ENCODE measurements at places on chromosomes 6 and 20.
A peak's percentile ranks its signal among the peaks of the same experiment; 100 is the strongest.

- no peak for DNase-seq
Measured at GRCh38 chr20:36135821-36136220, 18.7 kb upstream of the EPB41L1 start.

DNA sequence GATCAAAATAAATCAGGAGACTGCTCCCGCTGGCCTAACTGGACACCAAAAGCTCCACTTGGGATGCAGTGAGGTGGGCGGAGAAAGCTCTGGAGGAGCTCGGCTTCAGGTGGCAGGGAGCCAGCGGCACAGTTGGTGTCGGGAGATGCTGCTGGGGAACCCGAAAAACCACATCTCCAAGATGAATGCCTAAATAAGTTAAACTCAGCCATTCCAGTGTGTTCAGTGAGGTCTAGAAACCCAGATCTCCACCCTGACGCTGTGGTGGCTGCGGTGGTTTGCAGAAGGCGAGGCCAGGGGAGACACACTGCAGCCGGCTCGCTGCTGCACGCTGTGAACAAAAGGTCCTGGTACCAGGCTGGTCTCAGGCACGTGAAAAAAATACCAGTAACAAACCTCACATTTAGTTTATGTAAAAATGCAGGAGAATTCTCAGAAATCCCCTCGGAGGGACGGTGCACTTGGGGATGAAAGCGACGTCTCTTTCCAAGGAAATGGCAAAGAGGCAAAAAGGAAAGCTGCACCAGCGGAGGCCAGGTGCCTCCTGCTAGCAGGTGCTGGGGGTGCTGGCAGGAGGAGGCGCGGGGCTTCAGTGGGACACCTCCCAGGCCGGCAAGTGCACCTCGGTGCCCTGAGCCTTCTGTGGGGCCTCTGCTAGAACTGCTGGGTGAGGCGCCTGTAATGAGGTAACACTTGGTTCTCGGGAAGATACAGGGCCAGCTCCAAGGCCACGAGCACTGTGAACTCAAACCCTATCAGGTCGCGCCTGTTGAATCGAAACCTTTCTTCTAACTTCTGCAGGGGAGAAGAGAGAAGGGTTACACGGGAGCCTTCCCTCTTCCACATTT is 3.6 kb downstream of the RPS21 start:
- DNase-seq = no peak

- DNase-seq = no peak
Measured at GRCh38 chr6:82025271-82025670, 222.3 kb downstream of the IBTK start.

- no peak for DNase-seq
Measured at GRCh38 chr6:136123468-136123867, 126.6 kb downstream of the MTFR2 start.

GRCh38 chr6:68196645-68197044 is 438.4 kb upstream of the ADGRB3 start:
- DNase-seq = no peak

GRCh38 chr6:159916752-159917151 is 26.0 kb downstream of the MAS1 start:
- no peak for DNase-seq

DNA sequence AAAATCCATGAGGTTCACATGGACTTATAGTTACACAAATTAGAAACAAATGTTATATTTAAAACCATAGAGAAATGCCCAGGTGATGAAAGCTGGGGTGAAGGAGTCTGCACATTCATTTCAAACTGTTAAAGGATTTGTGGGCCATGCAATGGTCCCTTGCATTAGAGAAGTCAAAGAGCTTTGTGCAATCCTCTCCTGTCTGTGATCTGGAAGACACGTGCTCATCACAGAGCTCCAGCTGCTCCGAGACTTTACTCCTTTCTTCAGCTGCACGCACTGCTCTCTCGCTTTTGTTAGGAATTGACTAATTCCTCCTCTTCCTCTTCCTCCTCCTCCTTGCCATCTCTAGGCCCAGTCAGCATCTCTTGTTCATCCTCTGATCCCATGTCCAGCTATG is 4.1 kb upstream of the AIF1 start:
- DNase-seq = no peak

DNA sequence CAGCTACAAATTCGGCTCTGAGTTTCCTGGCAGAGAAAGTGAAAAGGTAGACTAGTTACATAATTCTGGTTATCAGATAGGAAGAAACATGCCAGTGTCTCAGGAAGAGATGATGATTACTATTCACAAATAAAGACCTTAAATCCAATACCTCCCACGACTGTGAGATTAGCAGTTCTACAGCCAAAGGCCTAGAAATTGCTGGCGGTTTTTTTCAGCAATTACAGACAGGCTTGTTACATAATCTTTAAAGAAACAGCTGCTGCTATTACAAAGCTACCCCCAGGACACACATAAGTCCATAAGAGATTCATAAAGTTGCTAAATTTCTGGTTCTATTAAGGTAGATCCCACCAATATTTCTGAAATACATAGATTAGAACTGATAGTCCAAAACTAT is 40.2 kb downstream of the PIGU start:
- DNase-seq = no peak

- no peak for DNase-seq
Measured at GRCh38 chr6:14036911-14037310, 80.7 kb upstream of the CD83 start.

- DNase-seq = no peak
Measured at GRCh38 chr20:17142666-17143065, 84.2 kb upstream of the PCSK2 start.

- peak; percentile 23 for DNase-seq
Measured at GRCh38 chr6:111482188-111482958, 645 bp downstream of the REV3L start.

DNA sequence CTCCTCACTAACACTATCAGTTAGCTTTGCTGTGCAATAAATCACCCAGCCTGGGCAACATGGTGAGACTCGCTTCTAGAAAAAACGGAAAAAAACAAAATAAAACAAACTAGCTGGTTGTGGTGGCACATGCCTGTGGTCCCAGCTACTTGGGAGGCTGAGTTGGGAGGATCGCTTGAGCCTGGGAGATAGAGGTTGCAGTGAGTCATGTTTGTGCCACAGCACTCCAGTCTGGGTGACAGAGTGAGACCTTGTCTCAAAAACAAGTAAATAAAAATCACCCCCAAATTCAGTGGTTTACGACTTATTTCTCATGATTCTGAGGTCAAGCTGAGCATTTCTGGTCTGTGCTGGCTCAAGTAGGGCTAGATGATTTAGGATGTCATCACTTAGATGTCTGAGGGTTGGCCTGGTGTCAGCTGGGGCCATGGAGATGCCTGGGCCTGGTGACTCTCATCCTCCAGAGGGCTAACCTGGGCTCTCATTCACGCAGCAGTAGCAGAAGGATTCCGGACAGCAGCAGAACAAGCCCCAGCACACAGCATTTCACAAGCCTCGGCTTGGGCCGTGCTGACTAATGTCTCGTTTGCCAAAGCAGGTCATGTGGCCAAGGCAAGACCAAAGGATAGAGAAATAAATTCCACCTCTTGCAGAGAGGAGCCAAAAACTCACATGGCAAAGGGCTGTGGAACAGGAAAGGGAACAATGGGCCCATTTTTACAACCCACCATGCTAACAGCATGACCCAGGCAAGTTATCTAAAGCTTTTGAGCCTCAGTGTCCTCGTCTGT is 32.5 kb downstream of the MGME1 start:
- no peak for DNase-seq

DNA sequence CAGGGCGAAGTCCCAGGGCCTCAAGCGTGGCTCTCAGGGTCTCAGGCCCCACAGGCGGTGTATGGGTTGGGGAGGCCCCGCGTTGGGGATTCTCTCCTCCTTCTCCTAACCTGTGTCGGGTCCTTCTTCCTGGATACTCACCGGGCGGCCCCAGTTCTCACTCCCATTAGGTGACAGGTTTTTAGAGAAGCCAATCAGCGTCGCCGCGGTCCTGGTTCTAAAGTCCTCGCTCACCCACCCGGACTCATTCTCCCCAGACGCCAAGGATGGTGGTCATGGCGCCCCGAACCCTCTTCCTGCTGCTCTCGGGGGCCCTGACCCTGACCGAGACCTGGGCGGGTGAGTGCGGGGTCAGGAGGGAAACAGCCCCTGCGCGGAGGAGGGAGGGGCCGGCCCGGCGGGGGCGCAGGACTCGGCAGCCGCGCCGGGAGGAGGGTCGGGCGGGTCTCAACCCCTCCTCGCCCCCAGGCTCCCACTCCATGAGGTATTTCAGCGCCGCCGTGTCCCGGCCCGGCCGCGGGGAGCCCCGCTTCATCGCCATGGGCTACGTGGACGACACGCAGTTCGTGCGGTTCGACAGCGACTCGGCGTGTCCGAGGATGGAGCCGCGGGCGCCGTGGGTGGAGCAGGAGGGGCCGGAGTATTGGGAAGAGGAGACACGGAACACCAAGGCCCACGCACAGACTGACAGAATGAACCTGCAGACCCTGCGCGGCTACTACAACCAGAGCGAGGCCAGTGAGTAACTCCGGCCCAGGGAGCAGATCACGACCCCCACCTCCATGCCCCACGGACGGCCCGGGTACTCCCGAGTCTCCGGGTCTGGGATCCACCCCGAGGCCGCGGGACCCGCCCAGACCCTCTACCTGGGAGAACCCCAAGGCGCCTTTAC is at the start of gene HLA-G:
TSS of gene HLA-G (plus strand) at position 247 of the 892 bp plus-strand sequence. CDS start at position 267, 20 bp downstream.
- DNase-seq = no peak

DNA sequence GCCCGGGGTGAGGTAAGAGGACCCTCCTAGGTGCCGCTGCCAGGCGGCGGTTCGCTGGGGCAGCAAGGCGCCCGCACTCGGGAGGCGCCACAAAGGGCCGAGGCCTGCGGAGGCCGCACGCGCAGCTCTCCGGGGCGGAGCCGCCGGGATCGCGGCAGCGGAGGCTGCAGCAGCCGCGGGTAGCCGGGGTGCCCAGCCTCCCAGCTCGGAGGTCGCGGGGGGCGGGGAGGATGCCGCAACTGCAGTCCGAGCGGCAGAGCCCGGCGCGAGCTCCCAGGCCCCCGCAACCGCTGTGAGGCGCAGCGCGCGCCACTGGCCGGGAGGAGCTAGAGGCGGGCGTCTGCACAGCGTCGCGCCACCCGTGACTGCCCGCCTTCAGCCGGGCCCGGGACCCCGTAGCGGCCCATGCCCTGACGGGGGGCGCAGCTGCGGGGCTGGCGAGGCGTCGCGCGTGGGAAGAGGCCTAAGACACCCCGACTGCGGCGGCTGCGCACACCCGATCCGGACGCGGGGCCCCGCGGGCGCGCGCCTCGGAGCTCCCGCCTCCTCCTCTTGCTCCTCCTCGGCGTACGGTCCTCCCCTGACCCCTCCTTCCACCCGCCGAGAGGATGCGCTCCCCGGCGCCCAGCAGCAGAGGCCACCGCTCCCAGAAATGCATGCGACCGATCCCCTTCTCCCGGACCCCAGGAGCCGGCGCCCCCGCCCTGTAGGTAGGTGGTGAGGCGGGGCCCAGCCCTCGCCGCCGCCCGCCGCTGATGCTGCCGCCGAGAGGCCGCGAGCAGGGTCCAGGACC is at the start of gene NCOA7:
TSS of gene NCOA7 (plus strand) at position 603 of the 793 bp plus-strand sequence. CDS start 24,395 bp downstream, outside the sequence.
- DNase-seq = peak; percentile 45

DNA sequence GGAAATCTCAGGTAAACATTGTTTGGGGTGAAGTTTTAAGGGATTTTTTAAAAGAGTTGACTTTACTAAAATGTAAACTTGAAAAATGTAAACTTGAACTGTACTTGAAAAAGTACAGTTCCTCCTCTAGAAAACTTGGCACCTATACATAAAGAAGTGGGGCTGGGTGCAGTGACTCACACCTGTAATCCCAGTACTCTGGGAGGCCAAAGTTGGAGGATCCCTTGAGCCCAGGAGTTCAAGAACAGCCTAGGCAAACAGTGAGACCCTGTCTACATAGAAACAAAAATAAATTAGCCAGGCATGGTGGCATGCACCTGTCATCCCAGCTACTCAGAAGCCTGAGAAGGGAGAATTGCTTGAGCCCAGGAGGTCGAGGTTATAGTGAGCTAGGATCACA is 7.2 kb downstream of the BTBD9 start:
- no peak for DNase-seq

- no peak for DNase-seq
Measured at GRCh38 chr6:109672839-109673238, 18.2 kb downstream of the AK9 start.

DNA sequence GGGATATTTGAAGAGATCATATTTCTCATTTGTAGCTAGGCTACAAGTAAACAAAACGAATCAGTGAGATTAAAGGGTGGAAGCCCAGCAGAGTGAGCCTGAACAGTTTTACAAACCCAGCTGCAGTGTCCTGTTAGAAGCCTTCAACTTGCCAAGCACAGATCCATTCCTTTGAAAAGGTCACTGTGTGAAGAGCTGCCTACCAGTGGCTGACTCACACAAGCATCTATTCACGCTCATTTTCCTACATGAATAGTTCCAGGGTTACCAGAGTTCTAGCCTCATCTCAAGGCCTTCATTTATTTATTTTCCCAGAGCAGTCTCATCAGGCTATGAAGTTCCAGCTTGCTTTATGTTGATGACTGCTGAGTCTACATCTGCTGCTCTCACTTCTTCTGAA is 25.7 kb upstream of the MLIP start:
- DNase-seq = no peak

GRCh38 chr6:9467741-9468140 is 947.1 kb downstream of the TFAP2A start:
- no peak for DNase-seq

DNA sequence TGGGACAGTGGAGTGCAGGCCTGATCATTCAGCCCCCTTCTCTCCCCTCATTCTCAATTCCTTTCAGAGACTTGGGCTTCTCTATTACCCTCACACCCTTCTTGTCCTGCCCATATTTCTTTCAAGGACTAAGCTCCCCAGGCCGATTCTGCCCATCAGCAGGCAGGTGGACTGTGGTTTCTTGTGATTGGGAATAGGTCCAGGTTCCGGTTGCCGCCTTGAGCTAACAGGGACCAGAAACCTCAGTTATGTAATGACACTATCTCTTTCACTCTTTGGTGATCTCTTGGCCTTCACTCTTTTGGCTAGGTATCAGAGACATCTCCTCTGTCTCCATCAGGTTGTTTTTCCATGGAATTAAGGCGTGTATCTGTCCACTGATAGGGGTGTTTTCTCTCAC is 6.5 kb downstream of the MUCL3 start:
- no peak for DNase-seq

Data from mesothelial cell of epicardium (in vitro differentiated cells).